ENCODE measurements at places on chromosomes 3 and 15.
A peak's percentile ranks its signal among the peaks of the same experiment; 100 is the strongest.

GRCh38 chr3:86787091-86787490 is 203.9 kb downstream of the VGLL3 start:
- no peak for DNase-seq

- DNase-seq, result peak; percentile 82
These were observed 16.8 kb upstream of the SRP14 start for GRCh38 chr15:40055576-40056293.

GRCh38 chr3:174387736-174388135 is 471.4 kb upstream of the NAALADL2 start:
- DNase-seq, result no peak

DNA sequence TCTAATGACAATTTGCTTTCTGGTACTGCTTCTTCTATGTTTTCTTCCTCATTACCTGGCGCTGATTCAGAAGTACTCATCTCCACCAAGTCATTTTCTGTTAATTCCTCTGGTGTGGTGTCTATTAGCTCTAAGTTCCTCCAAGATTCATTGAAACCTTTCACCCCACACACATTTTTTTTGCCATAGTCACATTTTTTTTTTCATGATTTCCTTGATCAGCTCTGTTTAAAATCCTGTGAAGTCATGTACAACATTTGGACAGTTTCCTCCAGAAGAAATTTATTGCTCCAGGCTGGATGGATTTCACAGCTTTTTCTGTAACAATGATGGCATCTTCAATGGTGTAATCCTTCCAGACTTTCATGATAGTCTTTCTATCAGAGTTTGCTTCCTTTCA is 243.2 kb upstream of the VEPH1 start:
- no peak for DNase-seq

DNA sequence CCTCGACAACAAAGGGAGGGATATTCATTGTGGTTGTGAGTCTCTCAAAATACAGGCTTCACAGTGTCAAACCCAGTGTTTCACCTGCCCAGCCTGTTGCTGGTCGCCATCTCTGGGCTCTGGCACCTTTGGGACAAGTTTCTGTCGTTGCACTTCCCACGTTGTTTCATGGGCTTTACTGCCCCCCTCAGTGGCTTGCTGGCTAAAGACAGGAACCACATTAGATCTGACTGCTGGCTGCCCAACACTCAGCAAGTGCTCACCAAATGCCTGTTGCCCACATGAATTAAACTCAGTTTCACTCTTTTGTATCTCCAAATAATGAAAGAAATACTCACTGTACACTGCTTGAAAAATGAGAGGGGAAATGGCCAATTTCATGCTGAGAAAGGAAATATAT is 27.6 kb downstream of the FOXL2 start:
- DNase-seq, result no peak

DNA sequence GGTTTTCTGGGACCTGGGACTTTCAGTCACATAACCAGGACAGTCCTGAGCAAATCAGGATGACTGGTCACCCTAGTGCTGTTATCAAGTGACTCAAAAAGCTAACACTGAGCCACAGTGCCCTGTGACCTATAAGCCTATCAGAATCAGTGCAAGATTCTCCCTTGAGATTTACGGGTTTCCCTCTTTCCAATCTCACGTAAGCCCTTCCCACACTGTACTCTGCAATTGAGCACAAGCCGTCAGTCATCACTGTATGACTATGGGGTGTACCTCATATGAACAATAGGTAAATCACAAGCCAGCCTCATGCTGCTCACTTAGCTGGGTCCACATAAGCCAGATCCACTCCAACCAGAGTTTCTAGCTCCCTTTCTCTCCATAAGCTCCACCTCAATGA is 21.0 kb upstream of the CLDN18 start:
- no peak for DNase-seq

GRCh38 chr3:195348426-195349115 is 77.6 kb upstream of the XXYLT1 start:
- DNase-seq, result no peak

DNA sequence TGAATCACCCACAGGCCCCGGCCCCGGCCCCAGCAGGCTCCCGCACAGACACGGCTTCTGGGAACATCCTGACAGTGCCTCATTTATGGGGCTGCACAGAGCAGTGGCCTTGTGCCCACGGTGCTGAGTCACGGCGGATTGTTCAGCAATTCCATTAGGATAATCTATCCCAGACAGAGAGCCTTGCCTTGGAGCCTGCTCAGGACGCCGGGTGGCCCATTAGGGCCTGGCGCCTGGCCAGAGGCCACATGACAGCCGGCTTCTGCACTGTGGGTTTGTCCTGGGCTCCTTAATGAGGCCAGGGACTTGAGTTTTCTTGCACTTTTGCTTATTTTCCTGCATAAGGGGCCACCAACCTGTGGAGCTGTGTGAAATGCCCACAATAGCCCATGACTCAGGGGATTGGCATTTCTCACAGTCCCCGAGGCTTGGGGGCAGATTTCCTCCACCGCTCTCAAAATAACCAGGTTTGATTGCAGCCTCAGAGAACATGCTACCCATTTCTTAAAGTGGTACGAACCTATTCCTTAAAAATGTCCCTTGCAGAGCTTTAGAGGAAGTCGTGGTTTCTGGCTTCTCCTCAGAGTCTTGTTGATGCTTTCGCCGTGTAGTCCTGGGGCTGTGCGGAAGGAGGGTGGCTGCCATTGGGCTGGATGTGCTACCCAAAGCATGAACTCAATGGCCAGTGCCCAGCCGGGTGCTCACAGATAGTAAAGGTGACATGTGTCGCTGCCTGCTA is 19.0 kb downstream of the SYNM start:
- peak; percentile 91 for DNase-seq

GRCh38 chr15:51475736-51476135 is 134.3 kb downstream of the GLDN start:
- no peak for DNase-seq

DNA sequence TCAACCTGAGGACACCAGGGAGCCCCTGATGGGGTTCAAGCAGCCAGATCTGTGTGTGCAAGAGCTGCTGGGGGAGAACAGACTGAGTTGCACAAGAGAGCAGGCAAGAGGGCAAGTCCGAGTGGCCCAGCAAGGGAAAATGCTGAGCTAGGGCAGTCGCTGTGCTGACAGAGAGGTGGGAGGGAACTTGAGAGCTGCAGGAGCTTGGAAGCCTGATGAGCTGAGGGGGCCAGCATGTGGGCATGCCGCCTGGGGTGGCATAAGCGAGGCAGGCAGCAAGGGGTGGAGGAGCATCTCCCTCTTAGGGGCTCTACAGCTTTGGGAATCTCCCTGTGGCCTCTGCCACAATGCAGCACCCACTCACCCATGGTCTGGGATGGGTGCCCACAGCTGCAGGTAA is 4.7 kb upstream of the CORO2B start:
- no peak for DNase-seq

Data from Right ventricle myocardium superior (tissue), 1 donor.